ENCODE measurements at places on chromosomes 5 and 9.

DNA sequence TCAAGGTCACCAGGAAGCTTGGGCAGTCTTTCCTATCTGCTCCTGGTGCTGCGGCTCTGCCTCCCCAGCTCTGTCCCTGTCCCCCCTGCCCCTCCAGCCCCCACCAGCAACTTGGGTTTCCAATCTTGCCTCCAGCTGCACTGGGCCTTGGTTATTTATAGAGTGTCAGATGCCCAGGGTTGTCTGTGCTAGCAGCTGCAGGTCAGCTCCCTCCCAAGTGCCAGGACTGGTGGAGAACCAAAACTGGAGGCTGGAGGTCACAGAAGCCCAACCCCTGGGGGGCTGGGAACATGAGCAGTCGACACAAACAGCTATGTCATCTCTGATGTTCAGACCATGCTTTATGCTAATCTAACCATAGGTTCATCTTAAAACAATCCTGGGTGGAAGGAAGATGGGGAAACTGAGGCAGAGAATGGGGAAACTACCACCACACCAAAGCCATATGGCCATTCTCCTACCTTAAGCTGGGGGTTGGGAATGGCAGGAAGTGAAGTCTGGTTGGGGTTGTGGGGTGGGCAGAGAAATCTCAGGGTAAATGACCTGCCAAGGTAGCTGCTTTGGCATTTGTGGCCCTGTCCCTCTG lies 1.7 kb downstream of the TPM2 start:
- DNase-seq = no peak

DNA sequence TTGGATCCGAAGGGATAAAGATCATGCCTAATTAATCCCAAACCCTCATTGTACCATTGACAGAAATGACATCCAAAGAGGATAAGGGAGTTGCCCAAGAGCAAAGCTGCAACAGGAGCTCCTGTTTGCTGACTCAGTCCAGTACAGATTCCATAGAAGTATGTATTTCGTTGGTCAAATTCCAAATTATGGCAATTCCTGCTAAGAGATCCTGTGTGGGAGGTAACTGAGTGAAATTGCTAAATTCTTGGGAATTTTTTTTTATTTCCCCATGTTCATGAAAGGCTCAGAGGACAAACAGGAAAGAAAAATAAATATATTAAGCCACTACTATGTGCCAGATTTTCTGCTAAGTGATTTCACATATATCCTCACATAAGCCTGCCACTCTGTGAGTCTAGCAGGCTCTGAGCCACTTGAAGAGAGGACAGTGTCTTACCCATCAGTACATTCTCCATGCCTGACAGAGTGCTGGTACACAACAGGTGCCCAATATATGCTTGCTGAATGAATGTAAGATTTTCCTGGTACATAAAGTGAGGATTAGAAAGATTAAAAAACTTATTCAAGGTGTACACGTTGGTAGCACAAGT lies 132.7 kb downstream of the GLIS3 start:
- DNase-seq = no peak

GRCh38 chr5:1479581-1480188 lies 34.4 kb upstream of the SLC6A3 start:
- DNase-seq = peak; percentile 27

- no peak for DNase-seq
Measured at GRCh38 chr9:93061791-93062763, 3.6 kb downstream of the SUSD3 start.

GRCh38 chr5:125829349-125829748 lies 593.9 kb upstream of the GRAMD2B start:
- DNase-seq = no peak

DNA sequence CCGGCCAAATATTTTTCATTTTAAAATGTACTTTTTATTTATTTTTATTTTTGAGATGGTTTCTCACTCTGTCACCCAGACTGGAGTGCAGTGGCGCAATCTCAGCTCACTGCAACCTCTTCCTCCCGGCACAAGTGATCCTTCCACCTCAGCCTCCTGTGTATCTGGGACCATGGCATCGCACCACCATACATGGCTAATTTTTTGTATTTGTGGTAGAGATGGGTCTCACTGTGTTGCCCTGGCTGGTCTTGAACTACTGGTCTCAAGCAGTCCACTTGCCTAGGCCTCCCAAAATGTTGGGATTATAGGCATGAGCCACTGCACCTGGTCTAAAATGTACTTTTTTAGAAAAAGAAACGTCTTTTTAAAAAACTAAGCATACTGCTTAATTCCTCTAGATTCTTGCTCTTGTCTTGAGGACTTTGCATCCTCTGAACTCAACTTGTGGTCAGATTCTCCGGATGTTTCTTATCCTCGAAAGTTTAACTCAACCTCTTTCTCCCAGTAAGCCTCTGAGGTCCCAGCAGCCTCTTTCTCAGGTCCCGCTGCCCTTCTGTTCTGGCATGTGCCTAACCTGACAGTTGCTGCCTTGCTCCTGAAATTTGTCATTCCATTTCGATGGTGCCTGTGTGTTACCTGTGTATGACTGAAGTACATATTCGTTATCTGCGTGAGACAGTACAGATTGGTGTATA lies 63.0 kb downstream of the TRIO start:
- no peak for DNase-seq

- peak; percentile 34 for DNase-seq
Measured at GRCh38 chr9:97906236-97906831, 16.0 kb downstream of the TRMO start.

- no peak for DNase-seq
Measured at GRCh38 chr9:33117306-33117705, 40.8 kb upstream of the SMU1 start.

- DNase-seq = no peak
Measured at GRCh38 chr5:168611165-168611564, 32.0 kb upstream of the PANK3 start.

- DNase-seq = no peak
Measured at GRCh38 chr5:128021411-128021810, 62.2 kb upstream of the SLC12A2 start.

- DNase-seq = no peak
Measured at GRCh38 chr5:90015584-90016018, 394.0 kb downstream of the CETN3 start.

DNA sequence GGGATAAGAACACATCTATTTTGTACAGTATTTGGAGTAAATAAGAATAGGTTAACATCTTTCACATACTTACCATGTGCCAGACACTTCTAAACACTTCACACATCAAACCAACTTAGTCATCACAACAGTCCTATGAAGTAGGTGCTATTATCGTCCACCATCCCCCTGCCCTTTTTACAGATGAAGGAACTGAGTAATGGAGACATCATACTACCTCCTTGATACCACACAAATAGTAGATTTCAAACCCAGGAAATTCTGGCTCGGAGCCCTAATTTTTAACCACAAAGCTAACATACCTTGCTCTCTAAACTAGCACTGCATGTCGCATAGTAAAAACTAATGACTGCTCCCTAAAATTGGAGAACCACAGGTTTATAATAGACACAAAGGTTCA lies 4.2 kb upstream of the ZNF366 start:
- no peak for DNase-seq

- DNase-seq = no peak
Measured at GRCh38 chr9:82560457-82560904, 502.5 kb downstream of the RASEF start.

DNA sequence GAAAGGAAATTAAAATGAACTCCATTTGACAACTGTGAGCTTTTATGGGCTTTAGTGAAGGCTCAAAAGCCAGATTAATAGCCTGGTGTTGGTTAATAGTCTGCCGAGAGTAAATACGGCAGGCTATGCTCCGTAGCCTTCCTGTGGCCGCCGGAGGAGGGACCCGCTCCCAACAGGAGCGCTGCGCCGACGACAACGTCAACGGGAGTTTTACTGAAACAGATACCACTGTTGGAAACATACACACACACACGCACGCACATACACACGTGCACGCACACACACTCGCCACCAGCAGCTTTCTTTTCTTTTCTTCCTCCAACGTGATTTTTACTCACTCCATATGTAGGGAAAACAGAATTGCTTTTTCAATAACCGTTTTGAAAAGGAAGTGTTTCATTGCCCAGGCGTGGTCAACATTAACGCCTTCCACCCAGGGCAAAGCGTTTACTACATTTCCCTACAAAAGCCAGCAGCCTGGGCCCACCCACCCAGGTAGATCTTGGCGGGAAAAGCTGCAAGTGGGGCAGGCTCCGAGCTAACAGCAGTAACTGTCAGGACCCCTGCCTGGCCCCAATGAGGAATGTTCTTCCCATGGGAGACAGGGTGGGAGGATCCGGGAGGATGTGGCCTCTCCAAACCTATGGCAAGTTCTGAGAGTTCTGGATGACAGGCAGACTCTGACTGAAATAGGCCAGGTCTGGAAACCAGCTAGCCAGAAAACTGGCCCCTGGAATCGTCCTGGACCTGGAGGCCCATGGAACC lies 72.3 kb downstream of the PAX5 start:
- no peak for DNase-seq

GRCh38 chr5:149617760-149618306 lies 36.5 kb downstream of the ARHGEF37 start:
- no peak for DNase-seq

DNA sequence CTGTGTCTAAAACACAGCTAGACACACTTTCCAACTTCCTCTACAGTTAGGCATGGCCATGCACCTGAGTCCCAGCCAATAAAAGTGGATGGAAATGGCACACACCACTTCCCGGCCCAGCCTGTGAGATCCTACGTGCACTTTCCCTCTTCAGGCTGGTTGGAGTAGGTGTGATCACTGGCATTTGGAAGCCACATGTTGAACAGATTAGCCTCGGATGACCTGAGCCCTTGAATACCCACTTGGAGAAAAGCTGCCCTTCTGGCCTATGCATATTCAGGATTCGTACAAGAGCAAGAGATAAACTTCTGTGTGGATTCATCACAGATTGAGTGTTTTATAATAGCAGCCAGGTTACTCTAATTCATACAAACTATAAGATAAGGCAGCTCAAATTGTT lies 359.0 kb upstream of the SLC30A5 start:
- DNase-seq = no peak

DNA sequence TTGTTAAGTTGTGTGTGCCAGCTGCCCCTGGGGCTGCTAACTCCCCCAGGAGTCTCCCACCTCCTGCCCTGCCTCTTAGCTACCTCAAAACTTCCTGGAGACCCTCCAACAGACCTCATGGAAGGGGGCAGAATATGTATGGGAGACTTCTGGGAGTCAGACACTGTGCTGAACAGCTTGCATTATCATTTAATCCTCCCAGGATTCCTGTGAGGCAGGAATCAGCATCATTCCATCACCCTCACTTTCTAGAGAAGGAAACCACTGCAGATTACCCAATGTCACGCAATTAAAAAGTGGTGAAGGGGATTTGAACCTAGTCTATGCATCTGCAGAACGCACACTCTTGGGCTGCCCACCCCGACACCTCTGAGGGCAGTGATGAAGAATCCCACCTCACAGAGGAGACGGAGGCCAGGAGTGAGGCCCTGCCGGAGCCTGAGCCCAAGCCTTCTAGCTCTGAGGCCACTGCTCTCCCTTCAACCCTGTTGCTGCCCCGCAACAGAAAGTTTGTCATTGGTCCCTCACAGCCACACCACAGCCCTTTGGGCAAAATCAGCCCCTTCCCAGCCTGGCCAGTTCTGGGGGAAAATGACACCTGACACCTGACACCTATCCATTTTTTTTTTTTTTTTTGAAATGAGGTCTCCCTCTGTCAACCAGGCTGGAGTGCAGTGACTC lies 30.3 kb upstream of the IL17B start:
- no peak for DNase-seq

DNA sequence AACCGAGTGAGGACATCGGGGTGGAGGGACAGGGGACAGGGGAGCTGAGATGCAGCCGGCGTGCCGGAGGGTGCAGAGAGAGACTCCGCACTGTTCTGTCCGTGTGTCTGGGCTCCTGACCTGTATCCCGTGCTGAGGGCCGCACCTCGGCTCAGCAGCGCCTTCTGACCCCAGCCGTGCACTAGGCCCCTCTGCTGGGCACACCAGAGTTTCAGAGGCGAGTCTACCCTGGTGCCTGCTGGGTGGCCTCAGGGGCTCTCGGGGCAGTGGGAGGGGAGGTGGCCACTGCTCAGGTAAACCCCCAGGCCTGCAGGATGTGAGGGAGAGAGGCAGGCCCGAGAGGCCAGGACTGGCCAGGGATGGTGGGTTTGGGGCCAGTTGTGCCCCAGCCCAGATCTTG lies 100.2 kb downstream of the RXRA start:
- DNase-seq = no peak

- DNase-seq = peak; percentile 7
Measured at GRCh38 chr5:130871346-130872086, 293.5 kb downstream of the HINT1 start.

GRCh38 chr9:126916909-126917308 lies 2.3 kb downstream of the RALGPS1 start:
- DNase-seq = no peak

GRCh38 chr5:73901043-73901442 lies 275.0 kb downstream of the ARHGEF28 start:
- DNase-seq = no peak

DNA sequence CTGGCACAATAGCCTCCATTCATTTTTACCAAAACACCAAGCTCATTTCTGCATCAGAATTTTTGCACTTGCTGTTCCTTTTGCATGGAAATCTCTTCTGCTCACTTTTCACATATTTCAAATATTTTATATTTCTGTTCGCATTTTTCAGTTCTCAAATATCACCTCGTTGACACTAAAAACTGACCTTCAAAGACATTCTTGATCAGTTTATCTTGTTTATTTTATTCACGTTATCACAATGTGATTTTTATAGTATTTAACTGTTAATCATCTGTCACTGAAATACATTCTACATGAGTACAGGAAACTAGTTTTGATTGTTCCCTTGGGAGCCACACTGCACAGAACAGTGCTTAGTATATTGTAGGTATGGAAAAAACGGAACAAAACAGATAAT lies 29.6 kb downstream of the CDH10 start:
- no peak for DNase-seq

- no peak for DNase-seq
Measured at GRCh38 chr9:70119786-70120185, 76.1 kb downstream of the MAMDC2 start.

GRCh38 chr5:55463613-55464012 lies 71.2 kb downstream of the PLPP1 start:
- DNase-seq = no peak

GRCh38 chr9:136306211-136307208 lies 2.6 kb upstream of the CCDC187 start:
- DNase-seq = no peak

DNA sequence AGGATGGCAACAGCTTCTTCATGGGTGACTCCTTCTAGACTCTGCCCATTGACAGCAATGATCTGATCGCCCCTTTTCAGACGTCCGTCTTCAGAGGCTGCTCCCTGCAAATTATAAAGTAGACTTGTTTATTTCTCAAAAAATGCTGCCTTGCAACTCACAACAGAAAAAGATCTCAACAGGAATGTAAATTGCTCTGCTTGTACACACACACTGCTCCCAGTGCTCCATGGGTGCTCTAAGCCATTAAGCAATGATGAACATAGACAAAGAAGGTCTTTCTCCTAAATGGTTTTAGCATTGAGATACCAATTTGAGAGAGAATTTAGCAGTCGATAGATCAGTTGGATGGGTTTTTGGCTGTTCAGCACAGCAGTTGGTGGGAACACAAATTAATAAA lies 172.5 kb downstream of the MPDZ start:
- no peak for DNase-seq

All from T-helper 1 cell (primary cell).